ENCODE measurements at places on chromosomes 4 and X.
A peak's percentile ranks its signal among the peaks of the same experiment; 100 is the strongest.

GRCh38 chr4:74830928-74831327 lies 36.6 kb upstream of the BTC start:
- no peak for DNase-seq

DNA sequence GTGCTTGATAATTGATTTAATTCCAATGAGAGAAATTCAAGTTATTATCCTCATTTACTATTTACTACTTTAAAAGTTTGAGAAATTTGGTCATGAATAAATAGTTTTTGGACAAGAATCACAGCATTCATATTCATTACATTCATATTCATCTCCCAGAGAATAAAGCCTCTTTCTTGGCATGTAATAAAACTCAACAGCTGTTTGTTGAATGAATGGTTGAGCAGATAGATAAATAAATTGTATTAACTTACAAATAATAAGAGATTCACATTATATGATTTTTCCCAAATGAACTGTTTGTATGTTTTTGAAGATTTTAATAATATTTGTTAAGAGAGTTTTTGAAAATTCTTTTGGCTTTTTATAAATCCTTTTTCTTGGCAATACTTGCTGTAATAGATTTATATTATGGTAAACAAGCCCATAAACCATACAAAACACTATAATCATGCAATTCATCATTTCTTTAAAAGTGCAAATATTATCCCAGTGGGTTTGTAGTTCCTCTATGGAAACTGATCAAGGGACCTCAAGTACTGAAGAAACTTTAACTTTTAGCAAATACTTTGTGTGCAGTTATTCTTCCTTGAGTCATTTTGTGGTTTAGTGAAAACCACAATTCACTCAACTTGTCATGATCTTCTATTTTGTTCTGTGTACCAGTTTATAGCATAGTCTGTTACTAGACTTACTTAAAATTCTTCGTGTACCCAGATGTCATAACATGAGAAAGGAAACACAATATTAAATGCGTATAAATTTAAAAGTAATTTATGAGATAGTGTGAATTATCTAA lies 371.8 kb downstream of the ADGRL3 start:
- no peak for DNase-seq

DNA sequence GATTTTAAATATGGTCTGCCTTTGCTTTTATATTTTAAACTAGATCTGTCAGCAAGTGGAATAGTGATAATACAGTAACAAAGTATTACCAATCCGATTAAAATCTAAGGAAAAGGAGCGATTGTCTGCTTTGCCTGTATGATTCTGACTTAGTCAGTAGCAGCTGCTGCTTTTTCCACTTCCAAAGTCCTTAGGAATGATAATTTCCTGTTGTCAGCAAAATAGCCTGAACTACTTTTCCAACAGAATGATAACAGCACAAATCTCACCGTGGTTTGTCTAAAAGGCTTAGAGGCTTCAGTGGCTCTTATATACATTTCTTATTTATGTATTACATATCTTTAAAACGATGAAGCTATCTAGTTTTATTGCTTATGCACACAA lies 290.0 kb downstream of the ANK2 start:
- no peak for DNase-seq

DNA sequence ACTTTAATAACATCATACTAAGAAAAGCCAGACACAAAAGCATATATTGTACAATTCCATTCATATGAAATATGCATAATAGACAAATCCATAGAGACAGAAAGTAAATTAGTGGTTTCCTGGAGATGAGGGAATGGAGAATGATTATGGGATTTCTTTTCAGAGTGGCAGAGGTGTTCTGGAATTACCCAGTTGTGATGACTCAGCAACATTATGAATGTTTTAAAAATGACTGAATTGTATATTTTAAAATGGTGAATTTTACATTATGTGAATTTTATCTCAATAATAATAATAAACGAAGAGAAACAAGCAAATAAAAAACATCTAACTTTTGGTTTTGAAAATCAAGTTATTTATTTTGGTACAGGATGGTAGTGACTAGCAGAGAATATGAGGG lies 11.2 kb downstream of the ZXDA start:
- DNase-seq: no peak

- DNase-seq: no peak
Measured at GRCh38 chrX:131288738-131289511, at the start of gene IGSF1. Gene IGSF1, minus strand, starts transcription at chrX:131289306. Its CDS starts 2,632 bp downstream, at chrX:131286674.

- DNase-seq: no peak
Measured at GRCh38 chrX:153184787-153185186, 5.7 kb downstream of the MAGEA1 start.

DNA sequence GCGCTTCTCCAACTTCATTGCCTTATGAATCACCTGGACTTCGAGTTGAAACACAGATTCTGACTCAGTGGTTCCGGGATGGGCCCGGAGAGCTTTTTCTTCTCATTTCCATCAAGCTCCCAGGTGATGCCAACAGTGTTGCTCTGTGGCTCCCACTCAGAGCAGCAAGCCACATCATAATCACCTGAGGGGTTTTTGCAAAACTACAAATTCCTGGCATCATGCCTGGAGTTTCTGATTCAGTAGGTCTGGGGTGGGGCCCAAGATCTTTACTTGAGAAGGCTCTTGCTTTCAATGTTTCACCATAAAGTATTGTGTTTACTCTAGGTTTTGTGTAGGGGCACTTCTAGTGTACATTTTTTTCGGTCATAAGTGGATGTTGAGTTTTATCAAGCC lies 7.0 kb downstream of the MTM1 start:
- peak; percentile 68 for DNase-seq

DNA sequence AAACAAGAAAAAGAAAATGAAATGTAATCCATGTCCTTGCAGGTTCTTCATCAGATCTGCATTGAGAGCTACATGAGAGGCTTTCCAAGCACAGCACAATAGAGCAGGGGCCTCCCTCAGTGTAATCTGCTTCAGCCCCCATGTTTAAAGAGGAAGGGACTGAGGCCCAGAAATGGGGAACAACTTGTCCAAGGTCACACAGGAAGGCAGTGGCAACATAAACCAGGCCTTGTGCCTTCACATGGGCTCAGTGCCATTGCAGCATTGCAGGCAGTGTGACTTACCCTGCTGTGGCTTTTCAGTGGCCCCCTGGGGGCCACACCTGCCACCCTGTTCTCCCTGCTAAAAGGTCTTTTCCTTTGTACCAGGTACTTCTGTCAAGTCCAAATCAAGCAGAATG lies 20.9 kb upstream of the CD99L2 start:
- DNase-seq: no peak

GRCh38 chr4:151284534-151285245 lies 7.7 kb downstream of the PRSS48 start:
- no peak for DNase-seq

DNA sequence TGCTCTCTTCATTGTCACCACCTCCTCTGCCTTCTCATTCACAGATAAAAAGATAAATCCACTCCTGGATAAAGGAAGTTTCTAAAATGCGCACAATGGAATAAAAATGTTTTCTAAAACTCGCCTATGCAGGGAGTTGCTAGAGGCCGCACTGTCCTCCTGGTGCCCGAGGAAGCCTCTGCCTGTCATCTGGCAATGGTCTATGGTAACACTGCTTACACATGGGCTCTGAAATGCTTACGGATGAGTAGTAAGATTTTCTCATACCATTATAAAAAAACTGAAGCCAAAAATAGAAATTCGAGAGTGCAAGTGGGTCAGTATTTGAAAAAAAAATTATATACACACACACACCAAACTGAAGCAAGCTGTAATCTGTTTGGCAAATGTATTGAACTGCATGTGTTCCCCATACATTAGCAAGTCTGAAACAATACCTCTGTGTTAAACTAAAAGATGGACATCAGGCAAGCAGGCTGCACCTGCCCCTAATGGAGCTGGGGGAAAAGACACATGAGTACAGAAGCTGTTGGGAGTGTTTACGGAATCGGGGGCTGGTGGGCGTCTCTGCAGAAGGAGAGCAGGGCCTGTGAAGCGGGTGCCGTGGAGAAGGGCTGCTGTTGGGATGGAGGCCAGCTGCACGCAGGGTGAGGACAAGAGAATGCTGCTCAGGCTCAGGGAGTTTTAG lies 103.3 kb upstream of the FAT1 start:
- DNase-seq: no peak

GRCh38 chr4:98639523-98639922 lies 18.9 kb downstream of the TSPAN5 start:
- no peak for DNase-seq

- peak; percentile 24 for DNase-seq
Measured at GRCh38 chr4:150010525-150011126, 67.6 kb upstream of the DCLK2 start.

DNA sequence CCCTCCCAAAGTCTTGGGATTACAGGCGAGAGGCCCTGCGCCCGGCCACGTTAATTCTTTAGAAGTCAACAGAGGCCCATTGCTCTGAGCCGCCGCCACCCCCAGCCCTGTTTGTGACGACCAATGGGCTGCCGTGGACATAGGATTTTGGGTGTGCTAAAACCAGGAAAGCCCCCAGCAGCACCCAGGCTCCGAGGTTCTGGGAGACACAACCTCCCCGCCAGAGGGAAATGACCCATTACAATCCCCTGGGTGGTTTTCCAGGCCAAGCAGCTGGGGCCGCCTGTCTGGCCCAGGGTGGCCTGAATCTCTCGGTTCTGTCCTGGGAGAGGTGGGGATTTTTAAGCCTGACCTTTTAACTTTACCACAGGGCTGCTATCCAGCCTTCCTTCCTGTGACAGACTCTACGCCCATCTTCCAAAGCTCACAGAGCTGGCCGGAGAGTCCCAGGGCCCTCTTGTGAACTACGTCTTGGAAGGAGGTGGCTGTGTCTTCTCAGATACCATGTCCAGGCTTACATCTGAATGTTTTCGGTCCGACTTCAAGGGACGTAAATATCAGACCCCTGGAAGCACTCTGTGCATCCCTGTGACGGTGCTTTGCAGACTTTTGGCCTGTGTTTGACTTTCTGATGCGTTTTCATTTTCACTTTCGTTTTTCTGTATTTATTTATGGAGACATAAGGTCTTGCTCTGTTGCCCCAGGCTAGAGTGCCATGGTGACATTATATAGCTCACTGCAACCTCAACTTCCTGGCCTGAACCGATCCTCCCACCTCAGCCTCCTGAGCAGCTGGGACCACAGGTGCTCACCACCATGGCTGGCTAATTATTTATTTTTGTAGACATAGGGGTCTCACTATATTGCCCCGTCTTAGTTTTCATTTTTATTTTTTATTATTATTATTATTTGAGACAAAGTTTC lies 36.0 kb downstream of the P2RY8 start:
- no peak for DNase-seq

DNA sequence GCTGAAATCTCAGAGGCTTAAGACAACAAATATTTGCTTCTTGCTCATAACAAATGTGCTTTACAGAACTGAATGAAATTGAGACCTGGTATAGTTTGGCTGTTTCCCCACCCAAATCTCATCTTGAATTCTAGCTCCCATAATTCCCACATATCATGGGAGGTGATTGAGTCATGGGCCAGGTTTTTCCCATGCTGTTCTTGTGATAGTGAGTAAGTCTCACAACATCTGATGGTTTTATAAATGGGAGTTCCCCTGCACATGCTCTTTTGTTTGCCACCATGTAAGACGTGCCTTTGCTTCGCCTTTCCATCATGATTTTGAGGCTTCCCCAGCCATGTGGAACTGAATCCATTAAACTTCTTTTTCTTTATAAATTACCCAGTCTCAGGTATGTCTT lies 221.1 kb upstream of the DIPK2B start:
- no peak for DNase-seq

- no peak for DNase-seq
Measured at GRCh38 chrX:13151828-13152517, 107.6 kb upstream of the FAM9C start.

- peak; percentile 13 for DNase-seq
Measured at GRCh38 chr4:121726642-121727268, 30.0 kb upstream of the ANXA5 start.

DNA sequence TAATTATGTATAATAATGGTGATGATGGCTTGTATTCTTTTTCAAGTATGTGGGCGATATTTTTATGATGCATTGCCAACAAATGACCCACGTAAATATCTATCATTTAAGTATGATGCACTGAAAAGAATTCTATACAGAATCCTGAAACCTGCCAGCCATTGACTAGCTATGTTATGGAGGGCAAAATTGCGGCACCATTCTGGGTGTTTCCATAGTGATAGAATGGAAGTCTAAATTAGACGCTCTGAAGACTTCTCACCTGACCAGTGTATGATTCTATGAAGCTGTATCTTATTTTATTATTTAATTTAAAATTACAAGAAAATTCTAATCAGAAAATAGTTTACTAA lies 677 bp upstream of the CENPC start:
- no peak for DNase-seq

DNA sequence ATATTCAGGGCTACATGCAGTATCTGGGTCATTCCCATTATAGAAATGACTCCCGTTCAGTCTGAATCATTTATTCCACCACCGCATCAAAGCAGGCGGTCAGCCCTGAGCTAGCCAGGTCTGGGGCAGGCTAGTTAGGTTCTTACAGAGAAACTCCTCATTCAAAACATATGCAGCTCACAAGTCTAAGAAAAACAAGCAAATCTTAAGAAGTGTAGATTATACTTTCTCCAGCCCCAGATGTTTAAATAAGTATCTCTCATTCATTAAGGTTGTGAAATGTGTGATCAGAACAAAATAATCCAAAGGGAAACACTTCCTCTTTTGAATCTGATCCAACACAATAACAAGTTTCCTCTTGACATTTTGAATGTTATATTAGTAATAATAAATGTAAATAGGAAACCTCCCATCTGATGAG lies 441.9 kb downstream of the INPP4B start:
- no peak for DNase-seq

DNA sequence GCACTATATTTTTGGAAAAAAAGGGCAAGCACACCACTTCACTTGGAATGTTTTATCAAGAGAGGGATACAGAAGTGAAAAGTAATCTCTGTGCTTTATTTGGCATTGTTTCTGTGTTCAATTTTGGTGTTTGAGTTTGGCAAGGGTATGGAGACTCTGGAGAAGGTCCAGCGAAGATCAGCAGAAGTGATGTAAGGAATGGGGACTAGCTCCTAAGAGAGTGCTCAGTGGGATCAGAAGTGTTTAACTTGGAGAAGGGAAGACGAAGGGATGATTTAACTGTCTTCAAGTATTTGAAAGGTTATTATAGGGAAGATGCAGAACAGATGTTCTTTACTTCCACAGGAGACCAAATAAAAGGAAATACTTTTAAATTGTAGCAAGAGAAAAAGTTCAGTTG lies 74.3 kb downstream of the CFAP299 start:
- DNase-seq: no peak

- DNase-seq: peak; percentile 9
Measured at GRCh38 chr4:55866973-55867574, 13.6 kb downstream of the EXOC1 start.

DNA sequence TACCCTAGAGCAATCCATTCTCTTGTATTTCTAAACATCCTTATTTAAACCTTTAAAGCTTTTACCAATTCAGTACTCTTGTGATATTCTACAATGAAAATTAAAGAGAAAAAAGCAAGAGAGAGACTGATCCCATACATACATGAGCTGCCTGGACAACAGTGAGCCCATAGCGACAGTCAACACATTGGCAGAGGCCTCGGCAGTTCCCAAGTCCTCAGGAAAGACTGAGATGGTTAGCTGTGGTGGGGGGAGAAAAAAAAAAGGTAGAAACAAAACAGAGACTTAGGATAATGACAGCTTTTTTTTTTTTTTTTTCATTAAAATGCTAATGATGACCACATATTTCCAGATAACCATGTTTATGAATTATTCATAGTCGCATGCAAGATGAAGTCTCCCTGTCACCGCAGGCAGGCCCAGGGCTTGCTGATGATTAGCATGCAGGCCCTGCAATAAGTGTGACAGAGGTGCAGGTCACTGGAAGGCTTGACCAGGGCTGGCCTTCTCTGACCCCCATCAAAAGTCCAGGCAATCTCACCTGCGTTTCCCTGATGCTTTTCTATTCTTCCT lies 148.8 kb downstream of the APBB2 start:
- no peak for DNase-seq

- DNase-seq: peak; percentile 34
Measured at GRCh38 chr4:109967798-109968520, 55.3 kb downstream of the EGF start.

All from Calu3 (cell line).